ENCODE measurements at places on chromosomes 4 and X.

DNA sequence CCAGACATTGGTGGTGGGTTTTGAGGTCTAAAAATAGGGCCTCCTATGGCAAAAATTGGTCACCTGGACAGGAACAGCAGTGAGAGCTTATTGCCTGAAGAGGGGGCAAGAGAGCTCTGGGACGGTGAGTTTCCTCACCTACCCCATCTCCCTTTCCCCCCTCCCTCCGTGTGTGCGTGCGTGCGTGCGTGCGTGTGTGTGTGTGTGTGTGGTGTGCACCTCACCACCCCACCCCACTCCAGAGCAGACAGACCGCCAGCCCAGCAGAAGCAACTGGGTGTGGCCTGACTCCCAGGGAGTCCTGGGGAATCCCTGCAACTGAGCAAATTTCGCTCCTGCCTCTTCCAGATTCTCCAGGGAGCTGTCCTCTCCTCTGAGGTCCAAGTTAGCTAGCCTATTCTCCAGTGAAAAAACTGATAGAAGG, 44.7 kb downstream of the PRPS1 start:
- peak; percentile 68 for DNase-seq

DNA sequence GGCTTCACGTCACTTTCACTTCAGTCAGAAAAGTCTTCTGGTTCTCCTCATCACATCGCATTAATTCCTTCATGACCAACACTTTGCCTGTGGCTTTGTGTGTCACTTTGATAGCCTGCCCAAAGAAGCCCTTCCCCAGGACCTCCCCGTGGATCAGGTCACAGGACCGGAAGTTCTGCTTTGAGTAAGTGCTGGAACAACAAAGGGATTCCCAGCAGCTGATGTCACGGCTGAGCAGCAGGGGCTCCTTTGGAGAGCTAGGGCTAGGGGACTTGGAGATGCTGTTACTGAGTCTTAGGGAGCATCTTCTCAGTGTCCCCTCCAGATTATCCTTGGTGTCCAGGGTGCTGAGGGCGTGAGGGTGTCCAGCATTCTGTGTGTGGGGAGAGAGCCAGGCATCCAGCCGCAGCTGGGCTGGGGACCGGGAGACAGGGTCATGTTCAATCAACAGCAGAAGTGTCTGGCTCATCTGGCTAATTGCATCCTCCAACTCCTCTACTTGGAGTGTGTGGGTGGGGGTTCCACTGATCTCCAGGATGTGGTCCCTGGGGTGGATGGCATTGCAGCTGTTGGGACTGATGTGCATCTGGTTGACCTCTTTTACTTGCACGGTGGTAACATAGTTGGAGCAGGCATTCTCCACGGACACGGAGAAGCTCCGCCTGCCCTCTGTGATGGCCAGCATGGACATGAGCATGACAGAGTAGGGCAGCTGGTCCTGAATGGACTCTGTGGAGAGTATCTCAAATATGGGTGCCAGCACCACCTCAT, 39.2 kb upstream of the ARHGAP6 start:
- DNase-seq: no peak

- DNase-seq: no peak
Measured at GRCh38 chr4:181140037-181140603, 1103.1 kb upstream of the TENM3 start.

DNA sequence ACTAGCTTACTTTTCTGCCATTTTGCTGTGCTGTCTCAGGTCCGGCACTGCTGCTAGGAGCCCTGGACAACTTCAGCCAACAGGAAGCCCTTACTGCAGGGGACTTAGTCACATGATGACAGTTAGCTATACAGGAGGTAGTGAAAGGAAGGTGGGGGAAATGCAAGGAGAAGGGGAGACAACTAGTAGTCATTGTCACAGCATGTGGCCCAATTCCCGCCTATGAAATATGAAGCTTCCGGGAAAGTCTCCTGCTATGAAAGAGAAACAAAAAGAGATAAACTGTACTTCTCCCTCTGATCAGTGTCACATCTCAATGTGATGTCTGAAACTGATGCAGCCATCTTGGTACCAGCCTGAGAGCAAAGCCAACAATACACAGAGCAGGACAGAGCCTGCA, 71.6 kb downstream of the AMELX start:
- no peak for DNase-seq

GRCh38 chr4:145828802-145829485, 109.7 kb downstream of the ZNF827 start:
- DNase-seq: no peak

- DNase-seq: peak; percentile 29
Measured at GRCh38 chrX:17046478-17047097, 100.1 kb downstream of the REPS2 start.

- no peak for DNase-seq
Measured at GRCh38 chr4:177638871-177639270, 196.6 kb upstream of the AGA start.

DNA sequence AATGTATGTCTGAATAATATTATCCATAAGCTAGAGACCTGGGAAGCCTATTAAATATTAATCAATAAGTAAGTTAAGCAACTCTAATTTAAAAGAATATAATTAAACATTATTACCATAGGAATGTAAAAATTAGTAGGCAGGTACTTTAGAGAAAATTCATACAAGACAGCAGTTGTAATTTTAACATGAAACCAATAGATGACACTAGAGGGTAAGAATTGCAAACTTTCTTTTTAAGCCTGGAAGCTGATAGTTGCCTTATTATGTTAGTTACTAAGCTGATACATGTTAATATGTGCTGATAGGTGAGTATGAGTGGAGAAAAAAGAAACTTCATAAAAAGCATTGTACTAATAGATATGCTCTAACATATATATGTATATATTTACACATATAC, 1157.4 kb downstream of the FAM133A start:
- DNase-seq: no peak

DNA sequence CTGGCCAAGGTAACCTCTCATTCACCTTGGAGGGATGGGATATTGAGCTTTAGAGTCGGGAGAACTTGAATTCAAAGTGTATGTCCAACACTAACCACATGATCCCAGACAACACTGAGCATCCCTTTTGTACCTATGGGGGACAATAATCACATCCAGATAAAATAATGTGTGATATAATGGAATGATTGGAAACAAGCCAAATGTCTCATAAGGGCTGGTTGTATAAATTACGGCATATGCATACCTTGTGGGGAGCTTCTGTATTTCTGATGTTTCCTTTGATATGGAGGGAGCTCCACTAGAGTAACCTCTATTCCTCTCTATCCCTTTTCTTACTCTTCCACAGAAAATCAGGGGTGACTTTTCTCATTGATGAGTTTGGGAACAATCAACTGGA, 40.7 kb upstream of the LDB2 start:
- no peak for DNase-seq

- DNase-seq: no peak
Measured at GRCh38 chr4:107279733-107280132, 243.6 kb upstream of the DKK2 start.

- peak; percentile 65 for DNase-seq
Measured at GRCh38 chr4:56681158-56681852, at the start of gene HOPX. Gene HOPX (minus strand): TSS chr4:56681296. CDS start chr4:56657816, 23,480 bp downstream.

DNA sequence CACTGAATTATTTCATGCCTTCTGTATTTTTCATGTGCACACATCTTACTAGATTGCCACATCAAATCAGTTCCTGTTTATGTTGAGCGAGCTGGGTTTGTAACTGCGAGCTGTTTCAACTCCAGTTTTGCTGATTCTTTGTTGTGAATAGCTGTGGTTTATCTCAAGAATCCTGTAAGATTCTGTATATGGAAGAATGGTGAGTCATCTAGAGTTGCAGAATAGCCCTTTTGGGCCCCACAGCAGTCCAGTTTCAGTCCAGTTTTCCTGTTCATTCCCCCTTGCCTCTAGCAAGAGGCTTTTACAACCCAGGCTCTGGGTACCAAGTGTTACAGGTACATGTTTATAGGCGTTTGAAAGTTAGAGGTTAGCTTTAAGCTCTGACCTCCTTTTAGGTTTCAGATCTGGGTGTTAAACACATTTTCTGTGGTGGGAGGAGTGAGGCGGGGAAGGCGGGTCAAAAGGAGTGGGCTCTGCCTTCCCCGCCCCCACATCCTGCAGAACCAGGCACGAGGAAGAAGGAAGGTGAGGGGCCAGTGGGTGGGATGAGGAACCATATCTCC, 32.7 kb downstream of the TBC1D14 start:
- peak; percentile 46 for DNase-seq

DNA sequence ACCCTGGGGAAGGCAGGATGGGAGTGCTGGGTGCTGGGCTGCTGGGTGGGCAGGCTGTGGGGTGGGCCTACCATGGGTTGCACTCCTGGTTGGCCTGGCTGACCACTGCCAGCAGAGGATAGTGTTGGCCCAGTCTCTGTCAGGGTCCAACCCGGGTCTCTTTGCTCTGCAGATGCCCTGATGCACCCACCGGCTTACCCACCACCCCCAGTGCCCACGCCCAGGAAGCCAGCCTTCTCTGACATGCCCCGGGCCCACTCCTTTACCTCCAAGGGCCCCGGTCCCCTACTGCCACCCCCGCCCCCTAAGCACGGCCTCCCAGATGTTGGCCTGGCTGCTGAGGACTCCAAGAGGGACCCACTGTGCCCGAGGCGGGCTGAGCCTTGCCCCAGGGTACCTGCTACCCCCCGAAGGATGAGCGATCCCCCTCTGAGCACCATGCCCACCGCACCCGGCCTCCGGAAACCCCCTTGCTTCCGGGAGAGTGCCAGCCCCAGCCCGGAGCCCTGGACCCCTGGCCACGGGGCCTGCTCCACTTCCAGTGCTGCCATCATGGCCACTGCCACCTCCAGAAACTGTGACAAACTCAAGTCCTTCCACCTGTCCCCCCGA, 14.2 kb upstream of the ADD1 start:
- DNase-seq: no peak

DNA sequence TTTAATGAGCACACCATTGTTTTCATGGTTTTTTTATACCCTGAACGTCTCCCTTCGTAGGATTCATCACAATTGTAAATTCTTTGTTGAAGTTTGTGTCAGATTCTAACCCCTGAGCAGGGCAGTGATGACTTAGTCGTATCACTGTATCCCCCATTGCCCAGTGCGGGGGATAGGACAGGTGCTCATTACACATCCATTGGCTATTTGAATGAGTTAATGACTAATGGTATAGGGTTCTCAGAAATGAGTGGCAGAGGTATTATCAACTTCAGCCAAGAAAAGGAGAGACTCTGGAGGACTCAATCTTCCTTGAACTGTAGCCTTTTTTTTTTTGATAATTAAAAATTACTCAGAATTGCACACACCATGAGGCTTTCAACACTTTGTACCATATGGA, 64.6 kb downstream of the SYNPO2 start:
- DNase-seq: no peak

GRCh38 chr4:100823993-100824323, 306.1 kb upstream of the EMCN start:
- no peak for DNase-seq

GRCh38 chr4:126859314-126859713, 773.4 kb upstream of the INTU start:
- no peak for DNase-seq

- DNase-seq: no peak
Measured at GRCh38 chr4:182318256-182318655, 75.1 kb downstream of the TENM3 start.

DNA sequence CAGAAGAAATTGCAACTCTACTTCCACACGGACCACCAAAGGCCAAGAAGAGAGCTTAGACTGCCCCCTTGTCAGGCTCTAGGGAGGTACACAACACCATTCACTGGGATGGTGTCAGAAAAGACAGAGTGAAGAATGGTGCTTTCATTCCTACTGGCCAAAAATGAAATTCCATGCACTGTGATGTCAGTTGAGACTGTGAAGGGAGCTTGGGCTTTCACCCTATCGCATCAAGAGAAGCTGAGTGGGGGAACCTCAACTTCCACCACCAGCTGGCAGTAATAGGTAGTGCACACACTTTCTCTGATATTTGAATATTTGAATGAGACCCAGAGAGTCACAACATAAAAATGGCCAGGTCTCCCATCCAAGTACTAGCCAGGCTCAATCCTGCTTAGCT, 65.9 kb downstream of the ZNF711 start:
- no peak for DNase-seq

DNA sequence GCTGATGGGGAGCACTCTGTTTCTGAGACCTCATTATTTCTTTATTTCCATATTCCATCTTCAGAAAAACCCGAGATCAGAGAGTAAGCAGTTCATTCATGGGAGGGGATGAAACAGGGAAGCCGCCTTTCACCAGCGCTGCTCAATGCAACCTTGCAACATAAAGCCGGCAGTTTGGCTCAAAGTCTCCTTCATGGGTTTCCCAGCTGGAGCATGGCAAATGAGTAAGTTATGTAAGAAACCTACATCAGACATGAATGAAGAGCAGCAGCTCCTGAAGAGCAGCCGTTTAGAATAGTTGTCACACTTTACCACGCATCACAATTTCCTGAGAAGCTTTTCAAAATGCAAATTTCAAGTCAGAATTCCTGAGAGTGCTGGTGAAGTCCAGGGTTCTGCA, 578.8 kb downstream of the FSTL5 start:
- DNase-seq: no peak

- no peak for DNase-seq
Measured at GRCh38 chr4:32488690-32489089, 1768.5 kb downstream of the PCDH7 start.

- DNase-seq: no peak
Measured at GRCh38 chr4:119585771-119586170, 42.8 kb downstream of the PDE5A start.

GRCh38 chr4:40489961-40490360, 139.7 kb downstream of the RBM47 start:
- DNase-seq: no peak

DNA sequence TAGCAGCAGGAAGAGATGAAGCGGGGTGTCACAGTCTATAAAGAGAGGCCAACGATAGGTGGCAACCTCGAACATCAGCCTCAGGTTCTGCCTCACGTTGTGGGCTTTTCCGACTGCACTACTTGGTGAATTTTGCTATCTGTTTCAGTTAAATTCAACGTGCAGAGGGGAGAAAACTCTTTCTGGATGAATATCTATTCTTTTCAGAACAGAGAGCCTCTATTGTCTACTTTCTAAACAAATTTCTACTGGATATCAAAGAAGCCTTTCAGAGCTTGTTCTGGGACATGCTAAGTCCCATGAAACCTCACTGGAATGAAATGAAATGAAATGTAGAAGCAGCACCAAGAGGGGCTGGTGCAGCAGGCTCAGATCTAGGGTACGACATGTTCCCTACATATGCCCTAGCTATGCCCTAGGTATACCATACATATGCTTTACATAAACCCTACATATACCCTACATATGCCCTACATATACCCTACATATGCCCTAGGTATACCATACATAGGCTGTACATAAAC, 116.5 kb upstream of the TRIM2 start:
- no peak for DNase-seq

- no peak for DNase-seq
Measured at GRCh38 chr4:118373614-118374255, 20.9 kb upstream of the PRSS12 start.

- DNase-seq: no peak
Measured at GRCh38 chr4:1036095-1036494, 24.7 kb downstream of the FGFRL1 start.

- DNase-seq: no peak
Measured at GRCh38 chrX:136130931-136131833, 16.2 kb upstream of the FHL1 start.
